ENCODE measurements at places on chromosomes 12 and 14.
A peak's percentile ranks its signal among the peaks of the same experiment; 100 is the strongest.

DNA sequence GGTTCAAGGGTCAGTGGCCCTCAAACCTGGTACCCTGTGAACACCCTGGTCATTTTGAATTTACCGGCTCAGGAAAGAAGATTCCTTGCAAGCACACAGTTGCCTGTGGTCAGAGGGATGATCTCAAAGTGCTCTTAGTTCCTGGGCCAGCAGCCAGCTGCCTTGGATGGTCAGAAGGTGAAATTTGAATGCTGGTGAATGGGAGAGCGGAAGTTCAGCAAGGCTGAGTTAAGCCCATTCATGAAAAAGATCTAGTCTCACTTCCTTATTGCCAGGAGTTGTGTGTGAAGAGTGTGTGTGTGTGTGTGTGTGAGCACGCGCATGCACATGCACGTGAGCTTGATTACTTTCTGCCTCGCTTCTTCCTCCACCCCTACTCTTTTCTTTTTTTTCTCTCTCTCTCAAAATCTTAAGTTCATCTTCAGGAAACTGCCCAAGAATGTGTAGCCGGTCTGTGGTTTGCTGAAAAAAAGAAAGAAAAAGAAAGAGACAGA lies 155.5 kb upstream of the CCND2 start:
- no peak for DNase-seq
- no peaks in the 10 kb centered on the region for H3K27me3 ChIP-seq
- no peak overlapping the region for H3K4me3 ChIP-seq
- no peaks in the 10 kb centered on the region for H3K36me3 ChIP-seq

- no peaks in the 10 kb centered on the region for H3K27me3 ChIP-seq
- H3K36me3 ChIP-seq: no peaks in the 10 kb centered on the region
- DNase-seq: no peak
- no peak overlapping the region for H3K27ac ChIP-seq
- H3K4me3 ChIP-seq: no peak overlapping the region
Observed at GRCh38 chr14:97106166-97106565, 309.0 kb downstream of the VRK1 start.

DNA sequence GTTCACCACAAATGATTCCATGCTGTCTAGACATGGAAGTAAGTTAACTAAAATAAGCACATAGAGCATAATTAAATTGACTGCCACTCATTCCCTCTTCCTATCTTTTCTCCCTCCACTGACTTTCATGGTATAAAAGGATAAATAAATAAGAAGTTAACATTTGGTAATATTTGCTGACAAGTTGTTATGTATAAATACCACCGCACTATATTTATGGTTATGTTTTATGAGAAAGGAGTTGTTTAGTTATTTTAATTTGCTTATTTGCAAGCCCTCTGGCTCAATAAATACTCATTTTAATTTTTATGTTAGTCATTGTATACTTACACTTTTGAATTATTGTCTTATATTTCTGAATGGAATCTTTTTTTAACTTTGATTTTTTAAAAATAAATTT lies 113.5 kb downstream of the MIPOL1 start:
- no peak overlapping the region for H3K27ac ChIP-seq
- no peaks in the 10 kb centered on the region for H3K36me3 ChIP-seq
- no peaks in the 10 kb centered on the region for H3K27me3 ChIP-seq
- no peak for DNase-seq
- H3K4me1 ChIP-seq: no peaks in the 10 kb centered on the region

- H3K4me3 ChIP-seq: no peak overlapping the region
- no peaks in the 10 kb centered on the region for H3K36me3 ChIP-seq
- no peaks in the 10 kb centered on the region for H3K27me3 ChIP-seq
- no peak overlapping the region for H3K27ac ChIP-seq
- no peaks in the 10 kb centered on the region for H3K4me1 ChIP-seq
- DNase-seq: no peak
Observed at GRCh38 chr14:90510159-90510558, 113.3 kb downstream of the CALM1 start.

DNA sequence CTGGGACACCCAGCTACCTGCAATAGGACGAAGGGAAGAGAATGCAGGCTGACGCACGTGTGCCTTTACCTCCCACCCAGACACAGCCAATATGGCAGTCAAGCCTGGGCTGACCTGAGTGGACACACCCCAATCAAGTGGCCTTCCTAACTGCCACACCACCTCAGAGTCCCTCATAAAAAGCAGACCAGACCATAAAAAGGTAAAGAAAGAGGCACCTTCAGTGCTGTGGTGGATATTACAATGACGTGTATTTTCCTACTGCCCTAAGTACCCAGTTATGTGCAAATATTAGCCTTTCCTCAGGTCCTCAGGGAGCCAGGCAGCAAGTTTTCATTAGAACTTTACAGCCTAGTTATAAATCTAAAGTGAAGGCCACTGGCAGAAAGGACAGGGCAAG lies 75.8 kb downstream of the KCNK10 start:
- H3K27ac ChIP-seq: no peak overlapping the region
- DNase-seq: no peak
- no peaks in the 10 kb centered on the region for H3K27me3 ChIP-seq
- no peak overlapping the region for H3K4me3 ChIP-seq
- no peaks in the 10 kb centered on the region for H3K36me3 ChIP-seq

GRCh38 chr12:80780746-80781145 lies 64.0 kb downstream of the MYF5 start:
- no peaks in the 10 kb centered on the region for H3K36me3 ChIP-seq
- no peak for DNase-seq
- peaks cover 4% of the 10 kb centered on the region for H3K4me1 ChIP-seq
- no peaks in the 10 kb centered on the region for H3K27me3 ChIP-seq
- H3K4me3 ChIP-seq: no peak overlapping the region

DNA sequence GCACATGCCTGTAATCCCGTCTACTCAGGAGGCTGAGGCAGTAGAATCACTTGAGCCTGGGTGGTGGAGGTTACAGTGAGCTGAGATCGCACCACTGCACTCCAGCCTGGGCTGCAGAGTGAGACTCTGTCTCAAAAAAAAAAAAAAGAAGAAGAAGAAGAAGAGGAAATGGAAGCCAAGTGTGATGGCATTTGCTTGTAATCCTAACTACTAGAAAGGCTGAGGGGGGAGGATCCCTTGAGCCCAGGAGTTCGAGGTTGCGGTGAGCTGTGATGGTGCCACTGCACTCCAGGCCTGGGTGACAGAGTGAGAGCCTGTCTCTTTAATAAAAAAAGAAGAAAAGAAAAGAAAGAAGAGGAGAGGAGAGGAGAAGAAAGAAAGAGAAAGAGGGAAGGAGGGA lies 52.1 kb downstream of the LGMN start:
- H3K27me3 ChIP-seq: no peaks in the 10 kb centered on the region
- H3K4me1 ChIP-seq: no peaks in the 10 kb centered on the region
- H3K36me3 ChIP-seq: no peaks in the 10 kb centered on the region
- H3K4me3 ChIP-seq: no peak overlapping the region
- H3K27ac ChIP-seq: no peak overlapping the region

DNA sequence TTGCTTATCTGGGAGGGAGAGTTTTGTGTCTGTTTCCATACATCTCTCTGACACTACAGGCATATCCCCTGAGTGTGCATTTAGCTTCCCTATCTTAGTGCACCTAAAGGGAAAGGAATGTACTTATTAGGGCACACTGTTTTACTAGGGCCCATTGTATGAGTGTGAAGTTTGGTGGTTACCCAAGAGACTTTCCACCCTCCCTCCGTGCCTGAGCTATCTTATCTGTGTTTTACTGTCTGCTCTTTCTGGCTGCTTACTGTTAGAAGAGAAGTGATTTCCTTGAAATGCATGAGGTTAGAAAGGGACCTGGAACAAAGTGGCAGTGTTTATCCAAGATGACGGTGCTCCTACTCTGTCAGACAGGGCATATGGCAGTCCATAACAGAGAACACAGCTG lies 8.5 kb upstream of the SVOP start:
- no peak overlapping the region for H3K27ac ChIP-seq
- no peaks in the 10 kb centered on the region for H3K36me3 ChIP-seq
- no peaks in the 10 kb centered on the region for H3K27me3 ChIP-seq
- no peak overlapping the region for H3K4me3 ChIP-seq
- no peak for DNase-seq
- H3K4me1 ChIP-seq: no peaks in the 10 kb centered on the region

GRCh38 chr12:123148655-123149054 lies 2.2 kb downstream of the PITPNM2 start:
- no peak for DNase-seq
- peaks cover 3% of the 10 kb centered on the region for H3K4me1 ChIP-seq
- no peaks in the 10 kb centered on the region for H3K27me3 ChIP-seq
- no peak overlapping the region for H3K4me3 ChIP-seq
- no peak overlapping the region for H3K27ac ChIP-seq
- H3K36me3 ChIP-seq: no peaks in the 10 kb centered on the region

DNA sequence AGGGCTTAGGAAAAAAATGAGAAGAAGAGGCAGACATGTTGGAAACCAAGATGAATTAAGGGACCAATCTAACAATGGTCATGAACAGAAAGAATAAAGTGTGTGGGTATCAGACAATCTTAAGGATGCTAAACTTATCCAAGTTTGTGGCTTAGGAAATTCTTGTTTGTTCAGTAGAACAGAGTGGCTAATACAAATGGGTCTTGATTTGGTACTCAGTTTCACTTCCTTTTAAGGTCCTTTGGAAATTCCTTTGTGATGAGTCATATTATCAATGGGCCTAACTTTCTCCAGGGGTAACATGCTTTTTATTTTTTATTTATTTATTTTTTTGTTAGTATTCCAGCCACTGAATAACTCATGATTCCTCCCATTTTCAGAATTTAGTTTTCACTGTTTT lies 1154.7 kb upstream of the FLRT2 start:
- peak; percentile 5 for DNase-seq
- H3K27ac ChIP-seq: no peak overlapping the region
- no peaks in the 10 kb centered on the region for H3K36me3 ChIP-seq
- no peaks in the 10 kb centered on the region for H3K4me1 ChIP-seq
- H3K27me3 ChIP-seq: no peaks in the 10 kb centered on the region

- DNase-seq: peak; percentile 97
- peak overlapping the region; percentile 44 for H3K4me3 ChIP-seq
- peak overlapping the region; percentile 49 for H3K27ac ChIP-seq
- no peaks in the 10 kb centered on the region for H3K27me3 ChIP-seq
- H3K4me1 ChIP-seq: no peaks in the 10 kb centered on the region
- no peaks in the 10 kb centered on the region for H3K36me3 ChIP-seq
Observed at GRCh38 chr14:49867831-49868719, 15.5 kb upstream of the NEMF start.

- H3K4me1 ChIP-seq: no peaks in the 10 kb centered on the region
- H3K36me3 ChIP-seq: no peaks in the 10 kb centered on the region
- H3K27me3 ChIP-seq: no peaks in the 10 kb centered on the region
- H3K27ac ChIP-seq: no peak overlapping the region
- no peak overlapping the region for H3K4me3 ChIP-seq
Observed at GRCh38 chr14:93005838-93006237, 82.9 kb downstream of the CHGA start.

GRCh38 chr12:123808167-123808566 lies 46.1 kb downstream of the DNAH10 start:
- H3K36me3 ChIP-seq: no peaks in the 10 kb centered on the region
- H3K4me3 ChIP-seq: no peak overlapping the region
- H3K27ac ChIP-seq: no peak overlapping the region
- no peaks in the 10 kb centered on the region for H3K4me1 ChIP-seq
- DNase-seq: peak; percentile 25
- H3K27me3 ChIP-seq: no peaks in the 10 kb centered on the region

DNA sequence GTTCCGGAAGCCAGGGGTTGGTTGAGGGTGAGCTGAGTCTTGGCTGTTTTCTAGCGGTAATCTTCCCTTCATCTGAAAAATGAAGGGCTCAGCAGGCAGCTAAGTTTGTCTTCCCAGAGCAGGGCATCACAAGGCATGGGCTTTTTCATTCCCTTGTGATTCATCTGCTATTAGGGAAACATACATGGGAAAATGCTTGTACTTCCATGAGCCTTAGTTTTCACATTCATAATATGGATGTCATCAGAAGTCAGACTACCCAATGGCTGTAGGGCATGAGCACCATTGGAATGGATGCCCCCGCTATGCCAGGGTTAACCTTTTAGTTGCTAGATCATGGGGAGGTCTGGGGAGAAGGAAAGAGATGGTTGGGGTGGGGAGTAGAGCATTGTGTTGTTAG lies 18.7 kb downstream of the HELB start:
- H3K27me3 ChIP-seq: no peaks in the 10 kb centered on the region
- no peak overlapping the region for H3K4me3 ChIP-seq
- no peaks in the 10 kb centered on the region for H3K4me1 ChIP-seq
- H3K36me3 ChIP-seq: no peaks in the 10 kb centered on the region
- H3K27ac ChIP-seq: no peak overlapping the region
- no peak for DNase-seq

DNA sequence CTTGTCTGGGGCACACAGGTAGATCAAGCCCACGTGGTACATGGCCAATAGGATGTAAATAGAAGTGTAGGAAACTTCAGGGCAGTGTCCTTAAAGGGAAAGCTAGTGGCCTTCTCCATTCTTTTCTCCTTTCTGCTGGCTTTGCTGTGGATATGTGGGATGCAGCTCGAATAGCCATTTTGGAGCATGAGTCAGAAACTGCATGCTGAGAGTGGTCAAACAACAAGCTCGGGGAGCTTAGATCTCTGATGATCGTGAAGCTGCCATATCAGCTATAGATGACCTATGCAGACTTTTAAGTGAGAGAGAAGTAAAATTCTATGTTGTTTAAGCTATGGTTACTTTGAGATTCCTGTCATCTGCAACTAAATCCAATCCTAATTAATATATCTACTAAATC lies 241.3 kb upstream of the DAAM1 start:
- H3K4me3 ChIP-seq: no peak overlapping the region
- peak; percentile 48 for DNase-seq
- no peaks in the 10 kb centered on the region for H3K4me1 ChIP-seq

DNA sequence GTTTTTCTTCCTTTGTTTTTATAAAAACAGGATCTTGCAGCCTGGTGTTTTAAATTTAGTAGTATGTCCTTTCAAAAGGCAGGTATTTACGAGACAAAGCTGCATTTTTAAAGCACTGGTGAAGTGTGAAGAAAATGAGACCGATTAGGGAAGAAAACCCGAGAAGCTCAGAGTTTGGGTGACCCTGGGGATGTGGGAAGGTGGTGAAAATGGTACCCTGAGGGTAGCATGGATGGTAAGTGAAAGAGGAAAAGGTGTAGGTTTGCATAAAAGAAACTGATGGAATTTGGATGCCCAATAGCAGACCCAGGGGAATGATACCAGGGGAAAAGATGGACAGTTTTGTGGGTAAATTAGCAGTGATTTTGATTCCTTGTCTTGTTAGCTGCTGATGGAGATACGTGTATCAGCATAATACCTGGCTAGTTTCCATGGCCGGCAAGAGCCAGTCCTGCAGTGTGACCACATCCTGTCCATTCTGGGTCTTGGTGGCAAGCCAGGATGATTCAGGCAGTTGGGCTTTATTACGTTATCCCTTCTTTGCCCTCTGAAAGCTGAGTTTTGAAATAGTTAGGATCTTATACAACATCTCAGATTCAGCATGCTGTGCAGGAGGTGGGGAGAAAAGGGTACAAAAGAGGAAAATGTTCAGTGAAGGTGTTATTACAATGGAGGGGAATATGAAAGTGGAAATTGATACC lies 8.9 kb downstream of the BICD1 start:
- H3K27me3 ChIP-seq: no peaks in the 10 kb centered on the region
- no peaks in the 10 kb centered on the region for H3K36me3 ChIP-seq
- H3K27ac ChIP-seq: no peak overlapping the region
- peaks cover 3% of the 10 kb centered on the region for H3K4me1 ChIP-seq
- no peak overlapping the region for H3K4me3 ChIP-seq
- no peak for DNase-seq
